NCI-H524 (cell line): ENCODE measurements at places on chromosomes 2 and 18.

DNA sequence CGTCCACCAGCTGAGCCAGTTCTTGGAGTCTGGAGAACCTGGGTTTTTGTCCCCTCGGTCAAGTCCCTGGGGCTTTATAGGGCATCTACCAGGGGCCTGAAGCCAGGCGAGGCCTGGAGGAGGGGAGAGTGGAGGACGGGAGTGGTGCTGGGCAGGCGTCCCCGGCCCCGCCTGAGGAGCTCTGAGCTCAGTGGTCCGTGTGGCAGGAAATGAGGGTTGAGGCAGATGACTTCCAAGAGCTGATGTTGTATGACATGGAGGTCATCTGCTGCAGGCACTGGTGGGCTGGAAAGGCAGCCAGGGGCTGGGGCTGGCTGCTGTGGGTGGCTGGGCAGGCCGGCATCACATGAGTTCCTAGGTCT lies 118.5 kb upstream of the HS6ST1 start:
- DNase-seq: no peak

DNA sequence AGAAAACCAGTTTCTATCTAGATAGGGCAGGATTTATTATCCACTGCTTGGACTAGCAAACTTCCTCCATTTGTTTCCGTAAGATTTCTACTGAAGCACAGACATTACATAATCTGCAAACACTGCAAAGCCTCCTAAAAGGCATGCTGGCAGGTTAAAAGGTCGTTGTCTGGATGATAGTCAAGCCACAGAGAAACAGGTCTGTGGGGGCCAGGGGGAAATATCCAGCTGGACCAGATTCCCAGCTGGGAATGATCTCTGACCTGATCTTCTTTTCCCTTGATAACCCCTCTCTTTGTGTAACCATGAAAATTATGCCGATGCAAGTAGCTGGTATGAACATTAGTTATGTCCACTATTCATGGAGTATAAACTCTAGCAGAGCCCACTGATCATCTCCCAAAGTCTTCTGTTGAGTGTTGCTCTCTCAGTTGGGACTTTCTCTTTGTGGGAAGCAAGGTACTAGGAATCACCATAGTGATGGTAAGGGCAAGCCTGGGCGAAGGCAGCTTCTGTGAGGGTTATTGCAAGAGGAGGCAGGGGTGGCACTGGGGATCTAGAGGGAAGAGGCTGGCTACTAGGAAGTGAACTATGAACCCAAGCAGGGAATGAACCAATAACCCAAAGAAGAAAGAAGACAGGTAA lies 61.3 kb downstream of the GDF7 start:
- DNase-seq: no peak

- DNase-seq: no peak
Measured at GRCh38 chr2:129763190-129763846, 216.1 kb upstream of the RAB6C start.

- peak; percentile 18 for DNase-seq
Measured at GRCh38 chr2:173441222-173441621, 86.5 kb downstream of the CDCA7 start.

GRCh38 chr2:162184821-162185450 lies 32.9 kb upstream of the GCG start:
- no peak for DNase-seq

DNA sequence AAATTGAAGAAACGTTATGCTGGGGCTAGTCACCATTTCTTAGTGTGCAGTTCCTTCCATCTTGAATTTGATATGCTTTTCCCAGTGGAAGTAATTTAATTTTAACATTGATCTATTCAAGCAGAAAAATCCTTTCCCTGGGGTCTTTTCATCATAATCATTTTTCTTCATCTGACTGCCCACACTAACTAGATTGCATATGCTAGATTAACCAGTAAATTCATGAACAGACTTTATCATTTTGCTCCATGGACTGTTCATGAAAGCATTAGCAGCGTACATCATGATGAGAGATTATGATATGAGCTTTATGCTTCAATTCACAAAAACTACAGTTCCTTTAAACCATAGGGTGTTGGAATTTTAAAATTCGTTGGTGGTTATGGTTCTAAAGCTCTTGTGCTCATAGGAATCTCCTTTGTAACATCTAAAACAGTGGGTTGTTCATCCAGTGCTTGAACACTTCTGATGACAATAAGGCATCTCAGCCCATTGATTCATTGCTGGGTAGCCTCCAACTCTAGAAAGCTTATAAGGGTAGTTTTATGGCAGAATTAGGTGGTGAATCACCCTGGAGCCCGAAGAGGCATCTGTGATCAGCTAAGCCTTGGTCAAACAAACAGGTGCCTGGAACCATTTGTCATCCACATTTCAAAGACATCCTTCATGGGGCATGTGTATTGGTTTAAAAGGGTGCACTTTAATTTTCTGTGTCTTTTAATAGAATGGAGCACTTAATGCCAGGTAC lies 77.2 kb upstream of the NDUFV2 start:
- peak; percentile 66 for DNase-seq

- DNase-seq: no peak
Measured at GRCh38 chr18:75473316-75473715, 45.8 kb upstream of the SMIM21 start.

- DNase-seq: peak; percentile 20
Measured at GRCh38 chr2:222750533-222750932, 79.1 kb downstream of the MOGAT1 start.

GRCh38 chr2:178177066-178177679 lies 17.1 kb upstream of the OSBPL6 start:
- no peak for DNase-seq

DNA sequence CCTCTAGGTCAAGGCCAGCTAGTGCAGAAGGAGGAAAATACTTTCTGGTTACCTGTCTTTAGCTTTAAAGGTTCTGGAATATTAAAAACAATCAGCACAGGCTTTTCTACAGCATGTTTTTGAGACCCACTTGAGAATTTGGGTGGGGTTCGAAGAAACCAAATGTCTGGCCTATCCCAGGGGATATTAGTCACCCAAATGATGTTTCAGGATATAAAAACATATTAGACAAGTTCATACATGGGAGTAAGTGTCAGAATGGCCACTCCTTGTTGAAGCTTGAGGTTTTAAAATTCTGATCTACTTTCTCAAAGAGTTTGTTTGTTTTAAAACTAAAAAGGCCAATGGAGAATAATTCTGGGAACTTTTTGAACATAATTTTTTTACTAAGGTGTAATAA lies 158.6 kb upstream of the DLX2 start:
- DNase-seq: no peak

GRCh38 chr18:50287028-50287440 lies 458 bp downstream of the CXXC1 start:
- DNase-seq: no peak

DNA sequence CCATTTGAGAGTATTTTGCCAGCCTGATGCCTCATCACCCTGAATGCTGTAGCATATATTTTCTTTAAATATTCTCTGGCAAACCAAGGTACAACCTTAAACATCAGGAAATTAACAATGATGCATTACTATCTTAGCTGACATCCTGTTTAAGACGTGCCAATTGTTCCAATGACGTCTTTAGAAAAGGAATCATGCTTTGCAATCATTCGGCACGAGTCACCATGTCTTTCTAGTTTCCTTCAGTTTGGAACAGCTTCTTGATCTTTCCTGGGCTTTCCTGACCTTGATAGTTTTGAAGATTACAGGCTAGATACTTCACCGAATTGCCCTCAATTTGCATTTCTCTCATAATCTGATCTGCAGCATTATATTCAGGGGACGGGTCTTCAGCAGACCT lies 88.2 kb upstream of the GLI2 start:
- no peak for DNase-seq

- no peak for DNase-seq
Measured at GRCh38 chr18:36735130-36735529, 93.7 kb downstream of the TPGS2 start.

GRCh38 chr2:55518841-55519165 lies 715 bp upstream of the CFAP36 start:
- DNase-seq: peak; percentile 6

DNA sequence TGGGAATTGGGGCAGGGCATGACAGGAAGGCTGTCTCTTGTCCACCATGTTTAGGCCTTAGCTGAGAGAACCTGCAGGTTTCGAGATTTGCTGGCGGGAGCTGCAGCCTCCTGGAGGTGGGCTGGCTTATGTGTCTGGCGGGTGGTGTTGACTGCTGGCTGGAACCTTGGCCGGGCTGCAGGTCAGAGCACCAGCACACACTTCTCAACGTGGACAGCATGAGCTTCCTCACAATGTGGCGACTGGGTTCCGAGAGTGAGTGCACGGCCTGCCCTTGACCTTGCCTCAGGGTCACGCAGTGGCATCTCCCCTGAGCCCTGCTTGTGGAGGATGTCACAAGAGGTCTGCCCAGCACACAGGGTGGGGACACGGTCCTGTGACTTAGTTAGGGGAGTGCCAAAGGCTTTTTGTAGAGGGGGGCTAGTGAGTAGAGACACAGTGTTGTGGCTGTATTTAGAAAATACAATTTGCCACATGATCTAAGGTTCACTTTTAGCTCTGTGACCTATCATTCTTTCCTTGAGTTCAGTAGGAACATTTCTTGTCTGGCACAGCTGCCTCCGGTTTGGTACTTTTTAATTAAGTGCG lies 134.8 kb downstream of the SEPTIN10 start:
- no peak for DNase-seq

GRCh38 chr2:173797586-173798263 lies 167.4 kb downstream of the SP3 start:
- DNase-seq: no peak

DNA sequence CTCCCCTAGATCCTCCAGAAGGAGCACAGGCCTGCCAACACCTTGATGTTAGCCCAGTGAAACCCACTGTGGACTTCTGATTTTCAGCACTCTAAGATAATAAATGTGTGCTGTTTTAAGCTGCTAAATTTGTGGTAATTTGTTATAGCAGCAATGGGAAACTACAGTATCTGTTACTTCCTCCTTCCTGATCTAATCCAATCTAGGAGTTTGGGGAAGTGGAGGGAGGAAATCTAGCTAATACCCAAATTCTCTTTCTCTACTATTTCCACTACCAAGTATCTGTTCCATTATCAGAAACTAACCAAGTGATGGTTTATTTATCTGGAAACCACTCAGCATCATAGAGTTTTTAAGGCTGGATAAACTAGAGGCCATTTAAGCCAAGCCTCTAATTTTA lies 64.9 kb downstream of the AFF3 start:
- no peak for DNase-seq

DNA sequence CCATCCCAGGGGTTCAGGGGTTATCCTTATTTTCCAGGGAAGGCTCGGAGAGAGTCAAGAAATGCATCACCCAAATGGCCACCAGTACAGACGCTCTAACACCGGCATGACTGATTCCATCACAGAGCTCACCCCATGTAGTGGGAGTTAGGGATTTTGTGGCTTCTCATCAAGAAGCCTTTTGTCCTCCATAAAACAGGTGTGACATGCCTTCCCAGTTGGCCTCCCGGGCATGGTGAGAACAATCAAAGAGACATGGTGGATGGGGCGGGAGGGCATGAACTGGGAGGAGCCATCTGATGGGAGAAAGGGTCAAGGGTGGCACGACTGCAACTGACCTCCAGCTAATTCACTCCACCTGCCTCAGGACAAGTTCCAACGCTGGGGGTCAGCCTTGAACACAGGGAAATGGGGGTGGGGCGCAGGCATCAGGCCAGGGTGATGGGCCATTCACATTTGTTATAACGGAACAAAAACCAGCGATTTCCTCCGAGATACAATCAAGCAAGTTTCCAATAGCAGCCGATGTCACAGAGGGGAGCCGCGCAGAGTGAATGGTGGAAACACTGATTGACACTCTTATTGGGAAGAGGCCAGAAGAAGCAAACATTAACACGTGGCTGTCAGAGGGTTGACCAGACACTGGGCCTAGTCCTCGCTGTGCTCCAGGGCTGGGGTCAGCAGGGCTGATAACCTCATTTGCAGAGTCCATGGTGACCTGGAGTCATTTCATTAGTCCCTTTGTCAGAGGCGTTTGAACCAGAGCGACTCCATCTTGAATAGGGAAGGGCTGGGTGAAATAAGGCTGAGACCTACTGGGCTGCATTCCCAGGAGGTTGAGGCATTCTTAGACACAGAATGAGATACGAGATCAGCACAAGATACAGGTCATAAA lies 80.5 kb upstream of the HPCAL1 start:
- DNase-seq: no peak

DNA sequence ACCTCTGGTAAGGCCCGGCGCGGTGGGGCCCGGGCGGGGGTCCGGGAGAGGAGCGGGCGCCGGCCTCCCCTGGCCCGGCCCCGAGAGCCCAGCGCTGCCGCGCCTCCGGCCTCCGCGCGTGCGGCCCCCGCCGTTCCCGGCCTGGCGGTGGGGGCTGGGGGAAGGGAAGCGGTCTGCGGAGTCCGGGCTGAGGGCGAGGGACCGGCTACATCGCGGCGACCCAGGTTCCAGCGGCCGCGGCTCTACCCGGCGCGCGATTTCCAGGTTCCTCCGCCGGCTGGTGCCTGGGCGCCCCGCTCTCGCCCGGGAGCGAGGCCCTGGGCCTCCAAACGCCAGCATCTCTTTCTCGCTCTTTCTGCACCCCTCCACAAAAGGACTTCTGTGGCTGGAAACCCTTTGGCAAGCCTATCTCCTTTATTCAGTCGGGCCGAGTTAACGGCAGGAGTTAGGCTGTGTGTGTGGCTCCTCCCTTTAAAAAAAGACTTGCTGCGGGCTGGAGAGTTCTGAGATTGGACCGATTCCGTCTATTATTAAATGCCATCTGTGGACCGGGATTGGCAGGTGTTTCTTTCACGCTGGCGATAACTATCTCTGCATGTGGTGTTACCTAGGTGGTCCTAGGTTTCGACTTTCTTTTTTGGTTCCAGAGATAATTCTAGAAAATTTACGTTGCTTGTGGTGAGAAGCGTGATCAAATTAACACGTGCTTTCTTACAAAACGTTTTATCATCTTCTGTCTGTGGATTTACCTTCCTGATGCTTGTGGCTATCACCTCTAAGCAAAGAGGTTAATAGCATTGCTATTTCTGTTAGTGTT lies 592 bp downstream of the ME2 start:
- peak; percentile 24 for DNase-seq

- DNase-seq: no peak
Measured at GRCh38 chr18:43581936-43582519, 304.7 kb upstream of the SYT4 start.

GRCh38 chr2:186629250-186629996 lies 39.6 kb downstream of the ITGAV start:
- DNase-seq: no peak

- DNase-seq: no peak
Measured at GRCh38 chr18:9663377-9663776, 44.7 kb upstream of the RAB31 start.

DNA sequence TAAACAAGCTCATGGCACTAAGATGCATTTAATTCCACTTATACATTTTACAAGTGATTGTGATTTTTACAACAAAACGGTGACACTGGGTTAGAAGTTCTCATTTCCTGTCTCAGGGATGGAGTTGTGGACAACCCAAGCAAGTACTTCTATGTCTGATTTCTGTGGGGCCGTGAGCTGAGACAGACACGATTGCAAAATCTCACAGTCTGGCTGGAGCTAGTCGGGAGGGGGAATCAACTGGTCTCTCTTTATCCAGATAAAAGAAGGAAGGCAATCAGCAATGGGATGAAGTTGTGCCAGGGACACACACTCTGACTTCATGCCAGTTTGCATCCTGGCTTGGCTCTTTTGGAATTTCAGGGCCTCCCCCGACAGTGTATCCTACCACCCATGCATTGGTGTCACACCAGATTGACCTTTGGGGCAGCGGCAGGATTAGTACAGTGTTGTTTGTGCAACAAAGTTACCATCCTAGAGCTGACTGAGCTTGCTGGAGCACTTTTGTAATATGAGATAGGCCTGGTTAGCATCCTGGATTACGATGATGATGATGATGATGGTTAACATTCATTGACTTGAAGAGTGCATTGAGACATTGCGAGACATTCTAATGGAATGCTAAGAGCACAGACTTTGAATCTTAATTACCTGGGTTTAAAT lies 98.8 kb downstream of the CTAGE1 start:
- DNase-seq: no peak
